Peyer's patch (tissue), 4 donors: ENCODE measurements at places on chromosomes 1 and 21.
A peak's percentile ranks its signal among the peaks of the same experiment; 100 is the strongest.

GRCh38 chr21:16587681-16588375, 858.0 kb downstream of the USP25 start:
- DNase-seq, result no peak

DNA sequence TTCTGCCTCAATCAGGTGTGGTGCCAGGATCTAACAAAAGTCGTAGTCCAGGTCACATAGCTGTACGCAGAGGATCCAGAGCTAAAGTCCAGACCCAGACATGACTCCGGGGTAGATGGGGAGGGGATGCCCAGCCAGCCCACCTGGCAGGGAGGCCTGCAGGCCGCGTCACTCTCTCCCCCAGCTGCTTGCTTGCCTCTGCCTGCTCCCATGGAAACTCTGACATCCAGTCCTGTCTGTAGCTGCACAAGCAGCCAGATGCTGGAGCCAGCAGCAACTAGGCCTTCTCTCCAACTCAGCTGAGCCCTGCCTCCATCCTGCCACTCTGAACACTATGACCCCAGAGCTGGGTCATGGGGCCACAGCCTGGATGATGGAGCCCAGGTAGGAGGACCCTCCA, 8.1 kb downstream of the COL8A2 start:
- DNase-seq, result no peak

DNA sequence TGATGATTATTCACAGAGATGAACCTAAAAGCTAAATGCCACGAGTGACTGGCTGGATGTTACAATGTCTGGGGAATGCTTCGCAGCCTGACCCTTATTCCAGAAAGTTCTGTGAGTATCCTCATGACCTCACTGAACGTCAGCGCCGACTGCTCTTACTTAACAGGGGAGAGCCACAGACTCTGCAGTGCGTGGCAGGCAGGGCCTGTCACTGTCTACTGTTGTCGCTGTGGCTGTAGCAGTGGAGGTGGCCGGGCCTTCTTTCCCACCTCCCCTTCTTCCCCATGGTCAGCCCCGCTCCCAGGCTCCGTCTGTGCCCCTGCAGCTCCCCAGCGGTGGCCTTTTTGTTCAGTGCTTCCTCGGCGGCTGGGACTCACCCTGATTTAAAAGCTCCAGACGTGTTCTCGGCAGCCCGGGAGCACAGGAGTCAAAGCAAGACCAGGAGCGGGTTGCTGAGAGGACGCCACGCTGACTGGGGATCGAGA, 52.2 kb upstream of the TARBP1 start:
- no peak for DNase-seq

GRCh38 chr1:67957066-67957465, 93.4 kb downstream of the DIRAS3 start:
- DNase-seq, result no peak

- DNase-seq, result no peak
Measured at GRCh38 chr1:174451408-174451807, 3.6 kb downstream of the GPR52 start.

- DNase-seq, result no peak
Measured at GRCh38 chr21:16792101-16792500, 720.7 kb upstream of the CXADR start.

DNA sequence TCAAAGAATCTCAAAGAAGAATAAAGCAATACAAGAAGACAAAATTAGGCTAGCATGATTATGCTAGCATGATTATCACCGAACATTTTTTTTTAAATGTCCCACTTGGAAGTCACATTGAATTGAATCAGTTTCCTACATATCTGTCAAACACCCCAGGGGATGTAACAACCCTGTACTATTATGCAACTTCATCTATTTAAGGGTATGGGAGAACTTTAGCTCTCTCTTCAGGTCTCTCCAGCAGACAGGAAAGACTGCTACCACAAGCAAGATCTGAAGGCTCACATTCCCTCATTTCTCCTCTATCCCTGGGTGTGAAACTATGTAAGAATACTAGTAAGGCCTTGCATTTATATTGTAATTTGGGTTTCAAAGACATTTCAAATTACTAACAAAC, 52.8 kb downstream of the EDEM3 start:
- no peak for DNase-seq

- peak; percentile 65 for DNase-seq
Measured at GRCh38 chr1:147541672-147542568, 619 bp downstream of the BCL9 start.

DNA sequence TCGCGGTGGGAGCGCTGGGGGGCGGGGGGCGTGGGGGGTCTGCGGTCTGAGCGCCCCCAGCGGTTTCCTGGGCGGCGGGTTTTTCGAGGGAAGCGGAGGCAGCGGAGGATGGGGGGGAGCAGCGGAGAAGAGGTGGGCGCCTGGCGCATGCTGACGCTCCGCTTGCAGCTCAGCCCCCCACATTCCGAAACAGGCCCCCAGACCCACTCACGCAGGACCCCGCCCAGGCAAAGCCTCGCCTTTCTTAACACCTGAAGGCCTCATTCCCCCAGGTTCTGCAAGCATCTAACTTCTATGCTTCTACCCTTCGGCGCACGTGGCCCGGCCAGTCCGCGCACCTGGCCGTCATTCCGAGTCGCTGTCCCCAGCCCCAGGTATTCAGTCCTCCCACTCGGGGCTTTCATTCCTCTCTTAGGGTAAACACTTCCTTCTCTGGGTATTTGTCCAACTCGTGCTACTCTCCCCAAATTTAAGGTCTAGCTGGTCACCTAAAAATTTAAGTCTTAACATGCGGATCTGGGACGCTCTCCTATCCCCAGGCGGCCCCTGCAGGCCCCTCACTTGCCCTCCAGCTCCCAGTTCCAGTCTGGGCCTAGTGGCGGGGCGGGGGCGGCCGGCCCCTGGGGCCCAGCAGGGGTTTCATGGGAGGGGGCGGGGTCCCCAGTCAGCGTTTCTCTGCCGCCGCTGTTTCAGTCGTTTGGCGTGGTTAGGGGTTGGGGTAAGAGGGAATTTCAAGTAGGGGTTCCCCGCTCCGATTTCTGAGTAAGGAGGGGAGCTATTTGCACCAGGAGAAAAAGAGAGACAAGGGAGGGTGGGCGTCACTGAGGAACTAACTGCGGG, 2.8 kb upstream of the ZBTB7B start:
- DNase-seq, result peak; percentile 72

DNA sequence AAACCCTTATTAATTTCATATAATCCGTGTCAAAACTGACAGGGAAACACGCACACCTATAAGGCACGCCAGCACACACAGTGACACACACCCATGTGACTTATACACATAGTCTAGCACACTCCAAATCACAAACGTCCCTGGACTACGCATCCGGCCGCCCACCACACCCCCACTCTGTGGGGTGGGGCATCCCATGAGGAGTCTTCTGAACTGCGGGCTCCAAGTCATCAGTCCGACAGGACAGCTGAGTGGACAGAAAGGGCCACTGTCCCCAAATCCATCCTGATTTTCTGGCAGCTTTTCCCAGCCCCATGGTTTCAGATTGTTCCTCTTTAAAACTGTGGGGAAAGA, 829 bp downstream of the PEA15 start:
- peak; percentile 67 for DNase-seq

- no peak for DNase-seq
Measured at GRCh38 chr1:112319371-112320040, 76.5 kb upstream of the CTTNBP2NL start.

DNA sequence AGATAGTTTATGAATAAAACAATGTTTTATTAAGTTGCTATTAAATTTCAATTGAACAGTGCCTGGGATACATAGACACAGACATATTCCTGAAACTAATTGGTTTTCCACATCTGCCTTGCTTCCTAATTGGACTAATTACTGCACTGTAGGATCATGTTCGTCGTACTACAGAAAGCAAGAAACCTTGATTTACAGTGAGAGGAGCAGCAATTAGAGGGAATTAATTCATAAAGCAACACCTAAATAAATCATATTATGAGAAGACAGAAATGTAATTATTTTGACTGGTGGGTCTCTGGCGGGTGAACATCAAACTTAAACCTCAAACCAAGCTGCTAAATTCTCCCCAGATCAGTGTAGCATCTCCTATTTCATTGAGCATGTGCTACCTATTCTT, 124.6 kb upstream of the CAMK1G start:
- no peak for DNase-seq

DNA sequence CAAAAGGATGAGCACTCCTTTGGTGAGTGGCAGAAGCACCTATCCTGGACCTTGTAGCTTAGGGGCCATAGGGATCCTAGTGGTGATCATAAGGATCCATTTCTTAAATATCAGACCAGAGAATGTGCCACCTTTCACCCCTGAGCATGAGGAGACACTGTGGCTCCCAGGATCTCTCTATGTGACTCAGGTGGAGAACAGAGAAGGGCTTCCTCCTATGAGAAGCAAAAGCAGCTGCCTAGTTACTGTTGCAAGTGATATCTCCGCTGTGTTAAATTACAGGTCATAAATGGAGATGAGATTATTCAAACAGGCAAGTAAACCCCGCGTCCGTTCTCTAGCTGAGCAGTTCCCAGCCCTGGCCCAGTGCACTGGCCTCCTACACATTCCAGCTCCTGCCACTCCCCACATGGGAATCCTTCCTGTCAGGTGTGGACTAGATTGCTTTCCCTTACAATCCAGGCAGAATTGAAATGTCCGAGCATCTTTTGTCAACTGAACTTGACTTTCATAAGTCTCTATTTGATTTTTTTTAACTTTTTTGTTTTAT, 26.3 kb downstream of the CLEC20A start:
- no peak for DNase-seq

DNA sequence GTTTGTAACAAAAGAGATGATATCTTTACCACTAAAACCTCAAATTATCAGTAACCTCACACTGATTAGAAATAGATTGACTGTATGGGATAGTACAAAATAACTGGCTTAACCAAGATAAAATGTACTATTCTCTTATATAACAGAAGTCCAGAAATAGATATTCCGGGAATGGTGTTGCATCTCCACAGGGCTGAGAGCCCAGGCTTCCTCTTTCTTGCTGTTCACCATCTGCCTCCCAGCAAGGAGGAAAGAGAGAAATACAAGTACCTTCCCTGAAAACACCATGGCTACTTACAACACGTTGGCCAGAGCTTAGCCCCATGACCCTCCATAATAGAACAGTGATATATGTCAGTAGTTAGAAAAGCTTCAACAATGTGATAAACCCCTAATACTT, 47.0 kb upstream of the KCNK1 start:
- DNase-seq, result no peak

- no peak for DNase-seq
Measured at GRCh38 chr1:107202007-107202406, 61.2 kb downstream of the NTNG1 start.

DNA sequence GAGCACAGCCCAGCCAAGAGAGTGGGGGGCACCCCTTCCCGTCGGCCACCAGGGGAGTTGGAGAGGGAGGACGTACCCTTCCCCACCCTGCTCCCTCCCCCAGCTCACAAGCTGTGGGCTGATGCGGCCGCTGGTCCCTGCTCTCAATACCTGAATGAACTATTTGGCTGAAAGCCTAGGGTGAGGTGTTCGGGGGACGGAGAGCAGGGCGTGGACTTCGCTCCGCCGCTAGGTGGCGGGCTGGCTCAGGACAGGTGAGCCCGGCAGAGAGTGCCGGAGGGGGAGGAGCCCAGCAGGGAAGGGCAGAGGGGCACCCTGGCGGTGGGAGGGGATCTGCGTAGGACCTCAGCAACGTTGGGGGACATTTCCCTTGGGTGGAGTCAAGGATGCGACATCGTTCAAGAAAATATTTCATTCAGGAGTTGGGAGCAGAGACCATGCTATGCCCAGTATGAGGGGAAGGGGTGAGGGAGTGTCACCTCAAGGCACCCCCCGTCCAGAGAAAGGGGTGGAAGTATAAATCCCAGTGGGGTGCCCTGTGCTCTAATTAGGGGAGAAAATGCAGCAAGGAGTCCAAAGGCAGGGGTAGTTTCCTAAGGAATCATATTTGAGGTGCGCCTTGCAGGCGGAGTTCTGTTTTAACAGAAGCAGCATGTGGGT, 12.0 kb upstream of the RHBG start:
- peak; percentile 83 for DNase-seq

DNA sequence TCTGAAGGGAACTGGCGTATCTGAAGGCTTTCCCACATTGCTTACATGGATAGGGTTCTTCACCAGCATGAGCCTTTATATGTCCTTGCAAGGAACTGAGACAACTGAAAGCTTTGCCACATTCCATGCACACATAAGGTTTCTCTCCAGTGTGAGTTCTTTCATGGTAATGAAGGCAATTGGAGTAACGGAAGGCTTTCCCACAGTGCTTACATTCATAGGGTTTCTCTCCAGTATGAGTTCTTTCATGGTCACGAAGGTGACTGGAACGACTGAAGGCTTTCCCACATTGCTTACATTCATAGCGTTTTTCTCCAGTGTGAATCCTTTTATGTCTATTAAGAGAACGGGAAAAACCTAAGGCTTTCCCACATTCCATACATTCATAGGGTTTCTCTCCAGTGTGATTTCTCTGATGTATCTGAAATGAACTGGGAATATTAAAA, 15.0 kb downstream of the ZNF124 start:
- no peak for DNase-seq

GRCh38 chr1:226981838-226982237, 41.7 kb downstream of the COQ8A start:
- no peak for DNase-seq

GRCh38 chr1:87176514-87176913, 152.2 kb upstream of the LMO4 start:
- no peak for DNase-seq

- DNase-seq, result no peak
Measured at GRCh38 chr1:29687166-29687565, 450.8 kb downstream of the PTPRU start.

DNA sequence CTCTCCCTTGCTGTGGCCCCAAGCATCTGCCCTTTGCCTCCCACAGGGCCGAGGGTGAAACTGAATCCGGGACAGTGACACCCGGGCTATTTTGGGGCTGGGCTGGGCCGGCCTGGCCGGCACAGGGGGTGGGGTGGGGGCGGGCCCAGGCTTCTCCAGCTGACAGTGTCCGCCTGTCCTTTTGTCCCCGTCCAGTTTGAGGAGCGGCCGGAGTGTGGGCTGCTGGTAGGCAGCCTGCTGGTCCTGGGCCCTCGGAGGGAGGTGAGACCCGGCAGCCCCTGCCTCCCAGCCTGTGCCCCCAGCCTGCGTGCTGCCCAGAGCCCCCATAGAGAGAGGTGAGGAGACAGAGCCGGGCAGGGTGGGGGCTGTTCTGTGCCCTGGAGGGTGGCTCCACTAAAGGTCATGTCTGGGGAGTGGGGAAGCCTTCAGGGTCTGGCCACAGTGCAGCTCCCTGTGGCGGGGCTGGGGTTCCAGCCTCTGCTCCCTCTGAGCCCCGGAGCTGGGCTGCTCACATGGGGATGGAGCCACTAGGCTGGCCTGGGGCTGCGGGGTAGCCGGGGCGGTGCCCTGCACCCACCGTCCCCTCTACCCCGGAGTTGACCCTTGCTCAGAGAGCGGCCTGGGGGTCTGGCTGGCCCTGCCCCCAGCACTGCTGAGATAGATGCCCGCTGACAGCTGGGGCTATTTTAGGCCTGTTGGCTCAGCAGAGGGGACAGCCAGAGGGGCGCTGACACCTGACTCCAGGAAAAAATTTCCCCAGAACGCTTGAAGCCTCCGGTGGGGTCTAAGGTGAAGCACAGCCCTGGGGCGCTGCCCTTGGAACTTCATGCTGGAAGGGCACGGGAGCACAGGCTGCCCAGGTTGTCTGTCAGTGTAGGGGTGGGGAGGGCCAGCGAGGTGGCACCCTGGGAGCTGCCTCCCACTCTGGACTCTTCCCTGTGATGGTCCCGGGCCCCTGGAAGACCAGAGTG, at the start of gene OBSCN:
Gene OBSCN, plus strand, starts transcription at position 194 of the 971 bp plus-strand sequence. CDS start 3,740 bp downstream, outside the sequence.
- DNase-seq, result no peak
